AG20443 (cell line): ENCODE measurements at places on chromosomes 12 and 14.
A peak's percentile ranks its signal among the peaks of the same experiment; 100 is the strongest.

DNA sequence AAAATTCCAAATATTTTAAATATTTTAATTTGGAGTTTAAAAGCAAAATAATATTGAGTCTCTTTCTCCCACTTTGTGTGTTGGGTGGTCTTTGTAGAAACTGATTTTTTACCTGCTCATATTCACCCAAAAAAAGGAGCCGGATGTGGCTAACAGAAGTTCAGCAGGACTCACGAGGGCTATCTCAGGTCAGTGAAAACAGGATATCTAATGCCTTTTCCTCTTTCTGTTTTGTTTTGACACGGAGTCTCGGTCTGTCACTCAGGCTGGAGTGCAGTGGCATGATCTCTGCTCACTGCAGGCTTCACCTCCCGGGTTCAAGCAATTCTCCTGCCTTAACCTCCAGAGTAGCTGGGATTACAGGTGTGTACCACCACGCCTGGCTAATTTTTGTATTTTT is 30.8 kb downstream of the COA8 start:
- no peak for DNase-seq

- DNase-seq = no peak
These were observed 106.6 kb upstream of the AMN1 start for GRCh38 chr12:31835276-31835882.

DNA sequence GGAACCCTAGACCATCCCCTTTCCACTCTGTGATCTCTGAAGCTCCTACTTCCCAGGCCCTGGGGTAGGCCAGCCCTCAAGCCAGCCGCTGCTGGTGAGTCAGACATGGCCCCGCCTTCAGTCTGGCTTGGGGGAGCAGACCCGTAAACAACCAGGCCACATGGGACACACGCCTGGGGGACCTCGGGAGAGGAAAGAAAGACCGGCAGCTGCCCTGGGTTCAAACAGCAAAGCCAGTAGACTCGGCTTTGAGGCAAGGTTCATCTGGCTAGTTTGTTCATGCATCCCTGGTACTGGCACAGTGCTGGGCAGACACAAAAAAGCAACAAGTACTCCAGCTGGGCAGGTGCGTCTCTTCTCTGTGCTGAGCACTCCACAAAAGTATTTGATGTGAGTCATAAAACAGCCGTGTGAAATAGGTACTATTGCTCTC is 101.9 kb downstream of the SETD3 start:
- DNase-seq = peak; percentile 71

DNA sequence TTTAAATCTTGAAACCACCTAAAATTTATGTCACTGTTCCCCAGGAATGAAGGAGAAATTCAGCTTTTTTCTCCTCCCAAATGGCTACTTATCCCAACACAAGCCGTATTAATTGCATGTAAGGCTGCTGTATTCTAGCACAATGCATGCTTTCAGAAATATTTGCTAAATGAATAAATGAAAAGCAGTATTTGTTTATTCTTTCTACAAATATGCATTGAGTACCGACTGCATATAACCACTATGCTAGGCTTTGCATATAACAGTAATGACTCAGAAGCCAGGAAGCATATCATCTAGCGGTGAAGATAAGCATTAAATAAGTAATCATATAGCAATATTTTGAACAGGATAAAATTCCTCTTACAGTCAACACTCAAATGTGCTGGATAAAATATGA is 5.7 kb upstream of the LRR1 start:
- no peak for DNase-seq

DNA sequence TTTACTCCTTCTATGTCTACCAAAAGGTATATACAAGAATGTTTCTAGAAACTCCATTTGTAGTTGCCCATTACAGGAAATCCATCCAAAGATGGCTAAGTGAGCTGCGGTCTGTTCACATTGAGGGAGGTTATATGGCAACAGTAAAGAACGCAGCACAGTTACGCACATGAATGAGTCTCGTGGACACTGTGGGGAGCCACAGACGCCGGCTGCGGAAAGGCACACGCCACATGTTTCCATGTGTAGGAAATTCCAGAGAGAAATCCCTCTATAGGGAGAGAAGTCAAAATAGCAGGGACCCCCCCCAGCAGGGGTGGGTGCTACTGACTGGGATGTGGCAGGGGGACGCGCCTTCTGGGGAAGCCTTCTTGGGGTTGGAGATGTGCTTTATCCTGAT is 139.0 kb upstream of the NCOR2 start:
- DNase-seq = no peak
